ENCODE measurements at places on chromosomes 16 and 17.
A peak's percentile ranks its signal among the peaks of the same experiment; 100 is the strongest.

DNA sequence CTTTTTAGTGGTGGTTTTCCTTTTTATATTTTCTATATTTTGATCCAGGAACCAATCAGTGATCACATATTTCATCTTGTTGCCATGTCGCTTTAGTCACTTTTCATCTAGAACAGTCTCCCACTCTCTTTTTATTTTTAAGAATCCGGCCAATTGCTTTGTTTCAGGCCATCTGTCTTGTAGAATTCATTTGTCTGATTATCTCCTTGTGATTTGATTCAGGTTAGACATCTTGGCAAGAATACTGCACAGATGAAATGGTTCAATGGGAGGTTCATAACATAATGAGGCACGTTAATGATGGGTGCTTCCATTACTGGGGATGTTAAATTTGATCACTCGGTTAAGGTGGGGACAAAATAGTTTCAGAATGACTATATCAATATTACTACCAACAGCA, 49.1 kb downstream of the NUP88 start:
- DNase-seq = no peak

- no peak for DNase-seq
These were observed 136.5 kb downstream of the C16orf78 start for GRCh38 chr16:49510141-49510540.

DNA sequence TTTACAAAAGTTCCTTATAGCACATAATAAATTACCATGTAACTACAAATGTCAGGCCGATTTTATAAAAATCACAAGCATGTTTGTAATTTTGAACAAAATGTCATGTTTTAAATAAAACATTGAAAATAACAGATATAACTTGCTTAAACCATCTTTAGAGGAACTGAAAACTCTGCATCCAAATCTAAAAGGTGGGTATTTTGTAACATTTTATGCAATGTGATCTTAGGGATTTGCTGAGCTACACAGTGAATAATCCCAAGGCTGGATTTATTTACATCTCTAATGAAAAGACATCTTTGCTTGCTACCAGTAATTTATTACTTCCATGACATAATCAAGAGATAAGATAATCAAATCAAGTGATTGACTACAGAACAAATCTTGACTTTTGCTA, 47.5 kb downstream of the N4BP1 start:
- no peak for DNase-seq

DNA sequence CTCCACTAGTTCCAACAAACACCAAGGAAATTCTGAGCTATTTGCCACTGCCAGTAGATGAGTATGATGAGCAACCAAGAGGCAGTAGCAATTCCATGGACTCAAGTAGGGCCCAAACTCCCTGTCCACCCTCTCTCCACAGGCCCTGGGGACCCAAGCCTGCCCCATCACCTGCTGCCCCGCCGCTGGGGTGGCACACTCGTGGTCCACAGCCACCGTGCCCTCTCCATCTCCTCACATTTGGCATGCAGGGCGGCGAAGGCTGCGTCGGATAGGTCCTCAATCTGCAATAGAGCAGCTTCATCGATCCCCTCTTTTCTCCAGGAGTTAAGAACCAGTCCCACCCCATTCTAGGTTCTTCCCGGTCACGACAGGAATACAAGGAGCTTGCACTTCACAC, 33.9 kb downstream of the STH start:
- DNase-seq = no peak

GRCh38 chr17:45910667-45911066, 16.3 kb downstream of the MAPT start:
- no peak for DNase-seq

DNA sequence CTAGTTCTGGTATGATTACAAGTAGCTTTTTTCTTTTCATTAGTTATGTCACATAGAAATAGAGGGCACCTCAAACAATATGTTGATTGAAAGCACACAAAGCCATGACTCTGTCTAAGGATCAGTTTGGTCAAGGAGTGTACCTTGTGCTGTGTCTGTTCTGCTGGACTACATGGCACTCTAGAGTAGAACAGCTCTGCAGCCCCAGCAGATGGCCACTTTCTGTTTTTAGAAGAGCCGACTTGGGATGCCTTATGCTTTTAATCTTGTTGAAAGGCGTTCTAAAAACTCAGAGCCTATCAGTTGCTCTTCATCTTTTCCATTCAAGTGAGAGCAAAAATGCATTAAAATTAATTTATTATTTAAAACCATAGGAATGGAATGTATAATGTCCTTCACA, 49.3 kb upstream of the CA10 start:
- DNase-seq = no peak

GRCh38 chr17:68198931-68199836, 48.7 kb upstream of the AMZ2 start:
- peak; percentile 66 for DNase-seq

All from activated T-cell treated with anti-CD3 and anti-CD28 coated beads, Interleukin-2, amount 50 U/mL, for 48 hours (primary cell).